ENCODE measurements at places on chromosomes 11 and 22.

GRCh38 chr11:64234647-64235379 lies 429 bp downstream of the VEGFB start:
- DNase-seq, result no peak

- no peak for DNase-seq
These were observed 69.9 kb downstream of the MPPED1 start for GRCh38 chr22:43481568-43482317.

DNA sequence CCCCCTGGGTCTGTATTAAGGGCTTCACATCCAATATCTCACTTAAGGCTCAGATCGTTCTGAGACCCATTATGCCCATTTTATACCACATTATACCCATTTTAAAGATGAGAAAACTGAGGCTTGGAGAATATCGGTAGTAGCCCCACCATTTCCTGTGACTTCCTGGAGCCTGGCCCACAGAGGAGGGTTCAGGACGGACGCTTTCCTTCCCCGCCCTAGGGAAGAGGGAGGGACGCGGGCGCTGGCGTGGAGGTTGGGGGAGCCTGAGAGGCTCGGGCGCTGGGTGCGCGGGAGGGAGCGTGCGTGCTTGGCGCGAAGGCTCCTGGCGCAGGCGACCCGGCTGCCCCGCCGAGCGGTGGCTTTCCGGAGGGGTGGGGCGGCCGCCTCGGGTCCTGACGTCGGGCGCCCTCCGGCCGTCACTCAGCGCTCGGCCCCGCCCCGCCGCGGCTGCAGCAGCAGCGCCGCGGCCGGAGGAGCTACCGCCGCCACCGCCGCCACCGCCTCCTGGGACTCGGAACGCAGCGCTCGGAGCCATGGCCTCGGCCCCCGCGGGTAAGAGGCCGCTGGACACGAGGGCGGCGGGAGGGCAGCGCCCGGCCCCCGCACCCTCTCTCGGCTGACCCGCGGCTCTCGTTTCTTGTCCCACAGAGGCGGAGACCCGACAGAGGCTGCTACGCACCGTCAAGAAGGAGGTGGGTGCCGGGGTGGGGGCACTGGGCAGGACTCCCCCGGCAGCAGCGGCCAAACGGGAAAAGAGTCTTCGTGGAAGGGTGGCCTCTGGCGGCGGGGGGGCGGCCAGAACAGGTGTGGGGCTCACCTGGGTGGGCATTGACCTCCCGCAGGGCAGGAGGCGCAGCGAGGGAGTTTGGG lies at the start of gene SGSM1:
Gene SGSM1 (plus strand): TSS at position 422 of the 873 bp plus-strand sequence. CDS start 115 bp downstream, at position 537.
- DNase-seq, result no peak

GRCh38 chr22:17876306-17876831 lies 102.1 kb upstream of the BID start:
- no peak for DNase-seq

- no peak for DNase-seq
These were observed 27.3 kb downstream of the MAFF start for GRCh38 chr22:38228873-38229740.

DNA sequence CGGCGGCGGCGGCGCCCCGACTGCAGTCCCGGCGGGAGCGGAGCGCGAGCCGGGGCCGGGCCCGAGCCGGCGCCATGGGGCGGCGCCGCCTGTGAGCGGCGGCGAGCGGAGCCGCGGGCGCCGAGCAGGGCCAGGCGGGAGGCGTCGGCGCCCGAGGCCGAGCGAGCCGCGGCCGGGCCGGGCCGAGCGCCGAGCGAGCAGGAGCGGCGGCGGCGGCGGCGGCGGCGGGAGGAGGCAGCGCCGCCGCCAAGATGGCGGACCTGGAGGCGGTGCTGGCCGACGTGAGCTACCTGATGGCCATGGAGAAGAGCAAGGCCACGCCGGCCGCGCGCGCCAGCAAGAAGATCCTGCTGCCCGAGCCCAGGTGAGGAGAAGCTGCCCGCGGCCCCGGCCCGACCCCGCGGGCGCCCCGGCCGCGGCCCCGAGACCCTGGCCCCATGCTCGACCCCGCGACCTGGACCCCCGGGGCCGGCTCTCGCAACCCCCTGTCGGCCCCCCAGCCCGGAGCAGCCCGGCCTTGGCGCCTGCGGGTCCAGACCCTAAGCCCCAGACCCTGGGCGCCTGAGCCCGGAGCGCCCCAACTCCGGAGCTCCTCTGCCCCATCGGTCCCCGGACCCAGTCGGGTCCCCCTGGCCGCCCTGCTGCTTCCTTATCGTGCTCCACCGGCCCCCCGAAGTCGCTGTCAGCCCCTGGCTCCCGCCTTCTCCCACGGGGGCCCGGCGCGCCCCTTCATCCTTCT lies at the start of gene GRK2:
Gene GRK2 (plus strand): TSS at position 25 of the 739 bp plus-strand sequence. CDS start 227 bp downstream, at position 252.
- no peak for DNase-seq

GRCh38 chr22:49688516-49689254 lies 139.0 kb downstream of the BRD1 start:
- DNase-seq, result no peak

DNA sequence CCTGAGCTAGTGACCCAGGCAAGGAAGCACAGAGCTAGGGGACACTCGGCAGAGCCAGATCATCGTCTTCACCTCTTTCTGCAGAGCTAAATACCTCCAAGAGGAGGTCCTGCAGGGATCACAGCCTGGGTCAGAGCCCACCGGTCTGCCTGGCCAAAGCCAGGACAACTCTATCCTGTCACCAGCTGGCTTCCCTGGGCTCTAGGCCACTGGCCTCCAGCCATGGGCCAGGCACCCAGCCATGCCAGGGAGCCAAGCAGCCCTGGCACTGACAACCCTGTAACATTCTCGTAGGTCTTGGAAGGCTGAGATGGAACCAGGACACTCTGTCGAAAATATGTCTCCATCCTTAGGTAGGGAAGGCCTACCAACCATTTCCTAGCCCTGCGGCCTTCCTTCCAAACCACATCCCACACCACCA lies 270.1 kb downstream of the BUD13 start:
- no peak for DNase-seq

DNA sequence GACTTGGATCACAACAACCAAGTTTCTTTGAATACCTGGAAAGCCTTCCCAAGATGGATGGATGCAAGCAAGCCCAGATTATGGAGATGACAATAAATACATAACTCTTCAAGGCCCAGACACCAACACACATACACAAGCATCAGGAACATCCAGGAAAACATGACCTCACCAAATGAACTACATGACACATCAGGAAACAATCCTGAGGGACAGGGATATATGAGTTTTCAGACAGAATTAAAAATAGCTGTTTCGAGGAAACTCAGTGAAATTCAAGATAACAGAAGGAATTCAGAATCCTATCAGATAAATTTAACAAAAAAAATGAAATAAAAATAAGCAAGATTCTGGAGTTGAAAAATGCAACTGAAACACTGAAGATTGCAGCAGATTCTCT lies 659.4 kb downstream of the METTL15 start:
- DNase-seq, result no peak

DNA sequence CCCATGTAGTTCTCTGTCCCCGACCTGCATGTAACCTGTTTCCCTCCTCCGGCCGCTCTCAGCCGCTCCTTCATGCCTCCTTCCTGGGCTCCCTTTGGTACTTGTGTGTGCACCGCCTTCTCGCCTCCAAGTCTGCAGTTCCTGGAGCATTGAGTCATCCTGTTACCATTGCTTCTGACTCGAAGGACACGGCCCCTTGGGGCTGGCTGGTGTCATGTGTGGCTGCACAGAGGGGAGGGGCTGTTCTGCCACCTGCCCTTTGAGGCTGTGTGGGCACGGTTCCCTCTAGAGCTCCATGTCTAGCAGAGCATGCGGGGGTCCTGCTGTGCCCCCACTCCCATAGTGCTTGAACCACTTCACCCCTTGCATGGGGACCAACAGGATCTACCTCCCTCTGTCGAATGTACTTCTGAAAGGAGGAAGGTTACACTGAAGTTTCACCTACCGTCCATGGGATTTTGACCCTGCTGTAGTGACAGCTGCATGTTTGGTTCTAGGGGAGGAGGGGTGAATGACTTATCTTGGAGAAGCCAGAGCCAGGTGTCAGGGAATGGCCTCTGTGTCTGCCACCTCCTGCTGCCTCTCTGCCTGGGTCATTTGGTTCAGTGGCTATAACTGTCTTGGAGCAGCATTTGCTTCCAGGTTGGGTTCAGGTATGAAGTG lies 39.6 kb downstream of the BCR start:
- DNase-seq, result no peak
